ENCODE measurements at places on chromosomes 11 and 22.

DNA sequence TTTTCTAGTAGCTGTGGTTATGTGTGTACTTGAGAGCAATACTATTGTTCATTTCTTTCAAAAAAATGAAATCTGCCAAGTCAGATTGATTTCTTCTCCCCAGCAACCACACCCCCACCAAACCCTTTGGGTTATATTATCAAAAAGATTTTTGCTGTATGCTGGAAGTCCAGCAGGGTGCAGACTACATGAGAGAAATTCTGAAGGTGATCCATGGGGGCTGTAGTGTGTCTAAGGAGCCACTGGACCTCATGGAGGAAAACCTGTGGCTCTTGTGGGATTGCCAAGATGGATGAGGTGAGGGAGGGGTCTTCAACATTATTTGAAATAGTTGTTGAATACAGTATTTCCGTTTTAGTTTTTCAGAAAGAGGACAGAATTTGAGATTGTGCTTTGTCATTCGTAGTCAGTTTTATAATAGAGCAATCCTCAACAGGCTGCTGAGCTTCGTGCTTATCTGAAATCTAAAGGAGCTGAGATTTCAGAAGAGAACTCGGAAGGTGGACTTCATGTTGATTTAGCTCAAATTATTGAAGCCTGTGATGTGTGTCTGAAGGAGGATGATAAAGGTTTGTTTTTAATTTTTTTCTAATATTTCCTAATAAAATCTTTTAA lies 3.1 kb downstream of the EIF3M start:
- DNase-seq = no peak

DNA sequence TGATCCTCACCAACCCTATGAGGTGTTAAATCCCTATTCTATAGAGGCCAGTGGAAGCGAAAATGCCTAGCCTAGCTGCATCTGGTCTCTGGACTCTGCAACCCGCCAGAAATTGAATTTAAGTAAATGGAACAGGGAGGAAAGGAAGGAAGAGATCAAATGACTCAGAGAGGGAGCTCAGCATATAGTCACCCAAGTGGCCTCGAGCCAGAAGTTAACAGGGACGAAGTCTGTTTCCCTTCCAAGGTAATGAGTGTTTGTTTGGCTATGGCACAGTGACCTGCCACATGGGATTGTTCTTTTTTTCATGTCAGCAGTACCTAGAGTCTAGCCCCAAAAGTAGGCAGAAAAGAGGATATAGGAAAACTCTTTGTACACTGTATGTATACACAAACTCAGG lies 66.3 kb downstream of the PAK1 start:
- DNase-seq = peak; percentile 53

DNA sequence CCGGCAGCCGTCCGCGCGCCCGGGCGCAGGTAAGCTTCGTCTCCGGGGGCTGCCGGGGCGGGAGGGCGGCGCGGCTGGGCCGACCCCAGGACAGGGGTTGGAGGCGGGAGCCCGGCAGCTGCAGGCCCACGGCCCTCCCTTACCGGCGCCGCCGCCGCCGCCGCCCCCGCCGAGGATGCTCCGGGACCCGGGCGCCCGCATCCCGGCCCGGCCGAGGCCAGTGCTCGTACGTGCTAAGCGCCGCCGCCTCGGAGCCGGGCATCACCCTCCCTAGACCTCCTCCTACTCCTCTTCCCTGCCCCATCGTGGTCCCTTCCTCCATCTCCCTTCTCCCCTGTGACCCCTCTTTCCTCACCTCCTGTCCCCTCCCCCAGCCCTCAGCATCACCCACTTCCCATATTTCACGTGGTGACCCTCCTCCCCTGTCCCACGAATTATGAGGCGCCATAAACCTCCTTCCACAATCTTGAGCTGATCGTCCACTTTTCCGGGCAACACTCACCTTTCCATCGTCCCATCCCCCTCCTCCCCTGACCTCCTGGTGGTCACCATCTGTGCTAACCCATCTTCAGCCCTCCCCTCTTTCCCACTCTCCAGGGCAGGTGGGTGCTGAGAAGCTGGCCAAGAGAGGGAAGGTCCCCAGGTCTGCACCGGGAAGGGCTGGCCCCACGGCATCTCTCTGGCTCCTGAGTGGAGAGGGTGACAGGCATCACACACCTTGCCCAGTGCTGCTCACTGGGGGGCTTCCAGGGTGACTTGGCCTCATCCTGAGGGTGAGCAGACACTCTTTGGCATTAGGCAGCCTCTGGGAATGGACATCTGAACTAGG lies 612 bp downstream of the ASPHD2 start:
- no peak for DNase-seq

- DNase-seq = no peak
These were observed 42.5 kb upstream of the DEUP1 start for GRCh38 chr11:93288079-93288478.

GRCh38 chr11:76807206-76807875 lies 24.2 kb downstream of the TSKU start:
- DNase-seq = no peak

- DNase-seq = no peak
These were observed 37.5 kb downstream of the C11orf91 start for GRCh38 chr11:33663121-33663520.

DNA sequence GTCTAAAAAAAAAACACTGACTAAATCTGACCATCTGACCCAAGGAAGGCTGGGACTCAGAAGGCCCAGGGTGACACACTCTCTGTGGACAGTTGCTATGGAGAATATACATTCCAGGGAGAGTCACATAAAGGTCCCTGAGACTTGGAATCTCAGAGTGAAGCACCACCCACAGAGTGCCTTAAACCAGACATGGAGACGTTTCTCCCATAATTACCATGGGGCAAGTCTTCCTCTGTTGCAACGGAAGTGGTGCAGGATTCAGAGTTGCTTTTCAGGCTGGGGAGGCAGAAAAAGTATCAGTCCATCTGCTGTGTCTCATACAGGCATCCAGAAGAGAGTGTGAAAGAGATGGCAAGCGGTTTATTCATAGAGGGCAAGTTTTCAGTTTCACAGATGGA lies 58.7 kb upstream of the SLN start:
- no peak for DNase-seq

- no peak for DNase-seq
These were observed 27.4 kb upstream of the MUC15 start for GRCh38 chr11:26599425-26599824.

DNA sequence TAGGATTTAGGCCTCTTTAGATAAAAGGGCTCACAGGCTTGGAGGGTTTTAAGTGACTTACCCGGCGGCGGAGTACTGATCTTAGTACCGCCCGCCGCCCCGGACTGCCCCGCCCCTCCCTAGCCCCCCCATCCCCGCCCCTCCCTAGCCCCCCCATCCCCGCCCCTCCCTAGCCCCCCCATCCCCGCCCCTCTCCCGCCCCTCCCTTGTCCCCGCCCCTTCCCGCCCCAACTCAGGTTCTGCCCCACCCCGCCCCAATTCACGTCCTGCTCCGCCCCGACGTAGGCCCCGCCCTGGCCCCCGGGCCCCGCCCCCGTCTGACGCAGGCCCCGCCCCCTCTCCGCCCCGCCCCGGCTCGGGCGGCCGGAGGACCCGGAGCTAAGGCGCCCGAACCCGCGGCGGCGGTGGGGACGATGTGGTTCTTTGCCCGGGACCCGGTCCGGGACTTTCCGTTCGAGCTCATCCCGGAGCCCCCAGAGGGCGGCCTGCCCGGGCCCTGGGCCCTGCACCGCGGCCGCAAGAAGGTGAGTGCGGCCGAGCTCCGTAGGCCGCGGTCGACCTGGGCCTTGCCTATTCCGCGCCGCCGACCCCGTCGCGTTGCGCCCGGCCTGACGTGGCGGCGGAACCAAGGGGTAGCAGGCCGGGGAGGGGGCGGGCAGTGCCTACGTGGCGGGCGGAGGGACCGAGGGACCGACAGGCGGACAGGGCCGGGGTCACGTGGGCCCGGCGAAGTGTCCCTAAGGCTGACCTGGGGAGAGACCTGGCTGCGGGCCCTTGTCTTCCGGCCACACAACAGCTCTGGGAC lies at the start of gene SCYL1:
TSS of gene SCYL1 (plus strand) at position 343 of the 805 bp plus-strand sequence. CDS start at position 414, 71 bp downstream.
- no peak for DNase-seq

DNA sequence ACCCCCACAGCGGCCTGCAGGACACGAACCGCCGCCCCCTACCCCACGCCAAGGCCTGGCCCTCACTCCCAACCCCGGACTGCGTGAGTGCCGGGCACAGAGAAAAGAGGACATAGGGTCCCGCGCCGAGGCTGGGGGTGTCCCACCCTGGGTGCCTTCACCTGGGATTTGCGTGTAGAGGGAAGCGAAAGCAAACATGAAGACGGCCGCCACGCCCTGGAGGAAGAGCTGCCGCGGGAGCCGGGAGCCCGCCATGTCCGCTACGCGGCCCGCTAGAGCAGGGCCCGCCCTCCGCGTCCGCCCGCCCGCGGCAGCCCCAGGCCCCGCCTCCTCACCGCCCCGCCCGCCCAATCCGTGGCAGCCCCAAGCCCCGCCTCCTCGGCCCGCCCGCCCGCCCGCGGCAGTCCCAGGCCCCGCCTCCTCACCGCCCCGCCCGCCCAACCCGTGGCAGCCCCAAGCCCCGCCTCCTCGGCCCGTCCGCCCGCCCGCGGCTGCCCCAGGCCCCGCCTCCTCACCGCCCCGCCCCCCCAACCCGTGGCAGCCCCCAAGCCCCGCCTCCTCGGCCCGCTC lies at the start of gene LMF2:
TSS of gene LMF2 (minus strand) at position 282 of the 570 bp plus-strand sequence. CDS start at position 255, 27 bp downstream.
- no peak for DNase-seq

GRCh38 chr11:88537613-88538012 lies 200.1 kb upstream of the CTSC start:
- DNase-seq = no peak

- DNase-seq = no peak
These were observed 189.6 kb downstream of the DSCAML1 start for GRCh38 chr11:117607449-117607848.

GRCh38 chr22:32329202-32329645 lies 28.4 kb upstream of the RFPL3 start:
- DNase-seq = no peak

DNA sequence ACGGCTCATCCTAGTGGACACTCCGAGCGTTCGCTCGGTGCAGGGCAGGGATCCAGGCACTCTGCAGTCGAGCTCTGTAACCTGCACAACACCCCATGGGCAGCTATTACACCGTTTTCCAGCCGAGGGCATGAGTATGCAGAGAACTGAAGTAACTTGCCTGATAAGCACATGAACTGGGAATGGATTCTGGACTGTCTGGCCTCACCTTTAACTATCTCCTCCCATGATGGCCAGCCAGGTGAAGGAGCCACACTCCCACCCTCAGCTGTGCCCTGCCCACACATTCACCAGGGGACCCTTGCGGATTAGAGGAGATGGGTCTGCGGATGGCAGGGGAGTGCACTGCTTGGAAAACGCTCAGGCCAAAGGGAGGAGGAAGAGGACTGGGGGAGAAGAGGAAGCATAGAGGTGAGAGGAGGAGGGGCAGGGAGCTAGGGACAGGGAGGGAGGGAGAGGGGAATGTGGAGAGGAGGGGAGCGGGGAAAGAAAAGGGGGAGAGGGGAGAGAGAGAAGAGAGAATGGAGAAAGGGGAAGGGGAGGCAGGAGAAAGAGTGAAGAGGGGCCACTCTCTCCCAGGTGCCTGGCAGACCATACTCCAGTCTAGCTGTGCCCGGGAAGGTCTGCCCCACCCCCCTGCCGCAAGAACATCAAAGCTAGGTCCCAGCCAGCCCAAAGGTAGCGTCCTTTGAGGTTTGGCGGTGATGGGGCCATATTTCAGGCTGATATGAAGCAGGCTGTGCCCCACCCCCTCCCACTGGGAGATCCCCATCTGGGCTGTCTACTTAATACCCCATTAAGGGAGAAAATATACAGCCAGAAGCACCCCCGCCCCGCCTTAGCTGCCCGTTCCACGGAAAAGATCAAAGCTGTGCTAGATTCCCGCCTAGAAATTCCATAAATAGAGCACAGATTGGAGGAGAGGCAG lies 33.2 kb upstream of the TCF20 start:
- no peak for DNase-seq

- DNase-seq = no peak
These were observed 11.2 kb downstream of the FOLR1 start for GRCh38 chr11:72203163-72203562.

- DNase-seq = no peak
These were observed 23.2 kb downstream of the RTN4R start for GRCh38 chr22:20244691-20245576.

GRCh38 chr11:91840640-91841240 lies 383.9 kb upstream of the FAT3 start:
- DNase-seq = no peak

DNA sequence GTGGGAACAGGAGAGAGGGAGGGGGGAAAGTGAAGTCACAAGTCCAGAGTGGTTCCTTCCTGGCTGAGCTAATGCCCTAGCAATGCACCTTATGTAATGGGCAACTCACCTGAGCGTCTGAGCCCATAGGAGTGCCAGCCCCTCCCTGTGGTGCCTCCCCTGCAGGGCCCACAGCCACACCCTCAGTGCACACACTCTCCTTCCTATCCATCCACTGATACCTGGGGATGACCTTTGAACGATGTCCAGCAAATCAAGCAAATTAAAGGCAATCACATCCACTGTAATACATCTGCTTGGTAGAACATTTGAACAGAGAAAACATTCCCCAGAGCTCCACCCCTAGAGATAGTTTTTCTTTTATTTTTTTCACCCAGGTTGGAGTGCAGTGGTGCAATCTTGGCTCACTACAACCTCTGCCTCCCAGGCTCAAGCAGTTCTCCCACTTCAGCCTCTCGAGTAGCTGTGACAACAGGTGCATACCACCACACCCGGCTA lies 19.6 kb upstream of the MICAL2 start:
- DNase-seq = no peak

DNA sequence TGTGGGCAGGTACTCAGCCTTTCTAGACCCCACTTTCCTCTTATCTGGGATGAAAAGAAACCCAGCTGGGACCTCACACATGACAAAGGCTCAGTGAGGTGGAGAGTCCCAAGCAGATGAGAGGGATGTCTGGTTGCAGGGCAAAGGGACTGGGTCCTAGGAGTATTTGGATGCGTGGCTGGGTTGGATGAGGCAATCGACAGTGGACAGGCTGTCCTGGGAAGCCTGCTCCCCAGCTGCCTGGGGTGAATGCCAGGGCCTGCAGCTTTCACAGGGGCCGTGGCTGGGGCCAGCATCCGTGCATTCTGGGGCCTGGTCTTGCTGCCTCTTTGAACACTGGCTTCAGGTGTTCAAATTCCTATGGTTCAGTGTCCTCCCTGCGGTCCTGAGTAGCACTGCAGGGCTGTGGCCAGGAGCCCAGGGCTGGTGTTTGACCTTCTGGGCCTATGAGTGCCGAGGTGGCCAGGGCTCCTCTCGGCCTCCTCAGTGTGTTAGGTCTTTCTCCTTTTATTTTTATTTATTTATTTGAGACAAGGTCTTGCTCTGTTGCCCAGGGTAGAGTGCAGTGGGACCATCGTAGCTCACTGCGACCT lies 65.3 kb downstream of the MCM5 start:
- DNase-seq = no peak
